ENCODE measurements at places on chromosomes 1 and 21.

DNA sequence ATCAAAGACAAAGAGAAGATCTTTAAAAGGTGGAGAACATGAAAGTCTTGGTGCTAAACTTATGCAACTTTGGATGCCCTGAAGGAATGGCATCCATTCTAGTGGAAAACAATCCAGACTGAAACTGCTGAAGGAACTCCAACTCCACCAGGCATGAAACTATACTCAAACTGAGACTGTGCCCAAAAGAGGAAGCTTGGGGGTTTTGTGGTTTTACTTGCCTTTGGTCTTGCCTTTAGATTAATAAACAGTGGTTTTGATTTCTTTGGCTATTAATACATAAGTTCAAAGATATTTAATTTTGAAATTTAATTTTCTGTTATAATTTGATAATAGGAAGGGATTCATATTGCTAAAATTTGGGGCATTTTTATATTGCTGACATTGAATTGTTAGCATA is 17.4 kb upstream of the SLC30A10 start:
- DNase-seq, result no peak

DNA sequence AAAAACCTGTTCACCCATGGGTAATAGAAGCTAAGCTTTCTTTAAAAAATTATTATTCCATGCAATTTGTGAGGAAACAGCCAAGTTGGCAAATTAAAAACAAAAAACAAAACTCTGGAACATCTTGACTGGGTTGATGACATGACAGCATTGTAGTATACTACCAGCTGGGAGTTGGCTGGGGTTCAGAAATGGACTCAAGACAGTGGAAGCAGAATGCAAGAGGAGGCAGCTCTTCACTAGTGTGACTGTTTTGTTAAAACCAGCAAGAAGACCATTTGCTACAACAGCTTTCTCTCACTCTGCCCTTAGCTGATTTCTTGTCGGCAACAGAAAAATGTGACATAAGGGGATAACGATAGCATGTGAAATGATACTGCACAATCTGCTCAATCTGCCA is 1298.9 kb upstream of the ADGRL4 start:
- no peak for DNase-seq

- no peak for DNase-seq
Measured at GRCh38 chr1:30133414-30134055, 589.9 kb downstream of the MATN1 start.

DNA sequence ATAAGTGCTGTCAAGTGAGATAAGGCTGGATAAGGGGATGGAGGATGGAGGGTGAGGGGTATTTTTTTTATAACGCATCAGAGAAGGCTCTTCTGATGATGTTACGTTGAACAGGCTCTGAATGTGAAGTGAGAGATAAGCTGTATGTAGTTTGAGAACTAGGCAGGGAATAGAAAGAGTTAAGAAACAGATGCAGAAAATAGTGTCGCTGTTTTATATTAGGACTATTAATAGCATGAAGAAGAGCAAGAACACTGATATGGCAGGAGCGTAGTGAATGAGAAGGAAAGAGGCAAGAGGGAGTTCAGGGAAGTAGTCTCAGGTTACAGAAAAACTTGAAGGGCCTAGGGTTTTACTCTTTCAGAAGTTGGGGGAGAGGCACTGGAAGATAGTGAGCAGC is 59.8 kb downstream of the GPR88 start:
- DNase-seq, result no peak

DNA sequence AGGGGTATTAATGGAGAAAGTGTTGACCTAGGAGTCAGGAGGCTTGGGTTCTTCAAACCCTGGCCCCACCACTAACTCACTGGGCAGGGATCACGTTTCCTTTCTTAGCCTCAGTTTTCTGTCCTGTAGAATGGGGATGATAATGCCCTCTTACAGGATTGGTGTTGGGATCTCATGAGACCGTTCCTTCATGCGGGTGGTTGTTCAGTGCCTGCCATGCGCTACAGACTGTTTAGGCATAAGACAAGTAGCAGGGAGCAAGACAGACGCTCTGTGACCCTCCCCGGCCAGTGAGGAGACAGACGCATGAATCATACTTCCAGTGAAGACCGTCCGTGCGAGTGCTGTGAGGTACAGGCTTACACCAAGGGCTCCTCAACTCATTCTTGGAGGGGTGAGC is 81.7 kb downstream of the MAN1C1 start:
- no peak for DNase-seq

DNA sequence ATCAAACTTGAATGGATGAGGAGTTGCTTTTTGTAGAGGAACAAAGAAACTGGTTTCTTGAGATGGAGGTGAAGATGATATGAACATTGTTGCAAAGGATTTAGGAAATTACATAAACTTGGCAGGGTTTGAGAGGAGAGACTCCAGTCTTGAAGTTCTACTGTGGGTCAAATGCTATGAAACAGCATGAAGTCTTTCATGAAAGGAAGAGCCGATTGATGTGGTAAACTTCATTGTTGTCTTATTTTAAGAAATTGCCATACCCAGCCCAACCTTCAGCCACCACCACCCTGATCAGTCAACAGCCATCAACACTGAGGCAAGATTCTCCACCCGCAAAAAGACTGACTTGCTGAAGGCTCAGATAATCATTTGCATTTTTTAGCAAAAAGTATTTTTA is 52.2 kb downstream of the SIPA1L2 start:
- DNase-seq, result no peak

DNA sequence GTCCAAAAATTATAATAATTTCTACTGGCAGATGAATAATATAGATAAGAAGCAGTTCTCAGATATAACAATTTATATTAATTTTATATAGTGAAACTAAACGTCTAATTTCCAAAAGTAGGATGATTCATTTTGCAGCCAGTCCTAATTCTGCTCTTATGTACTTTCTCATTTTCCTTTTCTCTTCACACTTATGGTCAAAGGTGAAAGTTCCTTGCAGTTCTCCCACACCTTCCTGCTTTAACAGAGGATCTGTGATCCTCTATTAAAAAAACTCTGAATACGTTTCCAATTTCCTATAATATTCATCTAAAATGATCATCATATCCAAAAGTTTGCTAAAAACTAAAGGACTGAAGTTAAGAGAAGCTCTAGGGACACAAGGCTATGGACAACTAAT is 78.5 kb downstream of the KIFAP3 start:
- no peak for DNase-seq

GRCh38 chr1:10745886-10746455 is 50.5 kb downstream of the CASZ1 start:
- peak; percentile 21 for DNase-seq

DNA sequence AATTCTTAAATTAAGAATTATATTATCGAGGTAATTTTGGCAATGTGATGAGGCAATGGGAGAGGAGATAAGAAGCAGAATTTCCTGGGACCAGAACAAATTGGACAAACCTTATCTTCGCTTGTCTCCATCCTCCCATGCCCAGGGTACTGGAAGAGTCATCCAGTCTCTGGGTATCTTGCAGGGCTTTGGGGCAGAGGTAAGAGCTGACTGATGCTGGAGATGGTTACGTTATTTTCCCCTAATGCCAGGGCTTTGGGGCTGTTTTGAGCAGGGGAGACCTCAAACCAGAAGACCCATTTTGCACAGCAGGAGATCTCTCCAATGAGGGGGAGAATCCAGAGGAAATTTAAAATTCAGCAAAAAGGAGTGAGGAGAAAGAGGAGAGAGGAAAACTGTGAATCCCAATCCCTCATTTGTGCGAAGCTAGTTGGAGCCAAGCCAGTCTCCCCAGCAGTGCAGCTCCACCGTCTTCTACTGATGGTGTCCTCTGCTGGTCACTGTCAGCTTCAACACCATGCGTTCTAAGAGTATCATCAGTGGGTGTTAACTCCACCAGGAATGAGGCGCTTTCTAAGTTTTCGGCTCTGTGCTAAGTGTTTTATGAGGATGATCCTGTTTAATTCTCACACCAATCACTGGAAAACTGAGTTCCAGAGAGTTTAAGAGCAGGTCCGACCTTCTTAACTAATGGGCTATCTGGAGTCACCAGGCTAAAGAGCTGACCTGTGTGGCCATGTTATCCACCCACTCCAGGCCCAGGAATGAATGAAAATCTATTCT is 86.8 kb upstream of the CD34 start:
- DNase-seq, result peak; percentile 51

- no peak for DNase-seq
Measured at GRCh38 chr21:27589781-27590180, 622.9 kb upstream of the ADAMTS5 start.

GRCh38 chr1:179105393-179105792 is 23.5 kb downstream of the TOR3A start:
- DNase-seq, result no peak

GRCh38 chr1:31617218-31617915 is at the start of gene HCRTR1:
Gene HCRTR1, plus strand, starts transcription at chr1:31617689. Its CDS starts 1,504 bp downstream, at chr1:31619193.
- DNase-seq, result no peak

- no peak for DNase-seq
Measured at GRCh38 chr1:59136541-59137275, 160.2 kb upstream of the FGGY start.

GRCh38 chr1:66450847-66451246 is 83.1 kb upstream of the SGIP1 start:
- DNase-seq, result no peak

GRCh38 chr1:98388441-98388840 is 273.1 kb upstream of the SNX7 start:
- no peak for DNase-seq

- no peak for DNase-seq
Measured at GRCh38 chr1:3402258-3403010, 52.0 kb upstream of the ARHGEF16 start.

DNA sequence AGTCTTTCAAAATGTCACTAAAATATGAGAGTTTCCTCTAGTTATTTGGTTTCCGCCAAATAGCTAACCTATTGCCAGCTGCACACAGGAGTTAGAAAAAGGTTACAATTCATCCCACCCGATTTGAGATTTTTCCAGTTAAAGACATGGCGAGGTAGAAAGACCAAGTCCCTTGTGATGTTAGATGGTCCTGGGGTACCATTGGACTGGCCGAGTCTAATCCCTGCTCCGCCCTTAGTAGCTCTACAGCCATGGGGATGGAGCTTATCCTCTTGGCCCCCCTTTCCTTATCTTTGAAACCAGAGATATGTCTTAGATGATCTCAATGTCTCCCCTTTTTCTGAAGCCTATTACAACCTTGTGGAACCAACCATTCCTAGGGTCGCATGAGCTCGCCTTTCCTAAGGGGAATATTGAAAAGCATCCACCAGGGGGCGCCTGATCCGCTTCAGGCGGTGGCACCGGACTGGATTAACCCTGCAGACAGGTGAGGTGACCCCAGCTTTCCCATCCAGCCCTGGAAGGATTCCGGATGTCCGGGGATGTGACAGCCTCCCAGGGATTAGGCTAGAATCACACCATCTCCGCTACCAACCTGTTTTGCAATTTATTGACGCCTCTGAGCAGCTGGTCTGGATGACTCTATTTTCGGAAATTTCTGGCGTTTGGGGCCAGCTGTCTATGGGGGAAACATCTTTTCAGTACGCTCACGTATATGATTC is 68.3 kb upstream of the SIM2 start:
- peak; percentile 64 for DNase-seq

DNA sequence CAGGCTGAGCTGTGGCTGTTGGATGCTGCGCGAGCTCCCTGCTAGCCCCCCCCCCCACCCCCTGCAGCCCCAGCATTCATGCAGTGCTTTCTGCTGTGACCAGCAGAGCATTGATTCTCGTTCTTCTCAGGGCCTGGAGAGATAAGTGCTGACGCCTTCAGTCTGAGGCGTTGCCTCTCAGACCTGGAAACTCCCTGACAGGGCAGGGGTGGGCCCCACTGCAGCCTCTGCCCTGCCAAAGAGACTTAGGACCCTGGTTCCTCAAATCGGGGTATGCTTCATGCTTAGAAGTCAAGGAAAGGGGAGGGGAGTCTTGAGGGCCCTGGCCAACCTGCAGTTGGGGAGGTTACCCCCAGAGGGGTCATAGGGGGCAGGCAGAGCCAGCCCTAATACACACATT is 38.5 kb downstream of the PTPRF start:
- DNase-seq, result no peak

- DNase-seq, result no peak
Measured at GRCh38 chr1:219626865-219627264, 14.0 kb upstream of the ZC3H11B start.

DNA sequence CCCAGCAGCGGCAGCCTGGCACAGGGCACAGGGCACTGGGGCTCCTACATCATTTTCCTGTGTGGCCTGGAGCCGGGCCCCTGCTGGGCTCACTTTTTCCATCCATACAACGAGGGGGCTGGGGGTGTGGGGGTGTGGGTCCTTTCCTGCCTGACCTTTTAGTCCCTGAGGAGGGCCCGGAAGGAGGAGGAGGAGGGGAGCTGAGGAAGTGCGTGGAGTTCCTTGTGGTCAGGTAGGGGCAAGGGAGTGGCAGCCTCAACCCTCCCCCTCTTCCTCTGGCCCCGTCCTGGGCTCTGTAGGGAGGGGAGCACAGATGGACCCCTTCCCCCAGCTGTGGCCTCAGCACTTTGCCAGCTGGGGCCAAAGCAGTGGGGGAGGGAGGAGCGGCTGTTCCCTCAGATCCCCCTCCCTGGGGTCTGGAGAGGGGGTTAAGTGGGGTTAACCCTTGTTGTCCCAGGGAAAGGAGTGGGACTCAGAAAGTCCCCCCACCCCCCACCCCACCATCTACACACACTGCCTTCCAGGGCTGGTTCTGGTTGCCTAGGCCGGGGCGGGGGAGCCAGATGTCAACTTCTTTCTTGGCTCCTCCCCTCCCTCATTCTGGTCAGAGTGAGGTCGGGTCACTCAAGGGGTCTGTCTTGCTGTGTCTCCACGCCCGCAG is 5.7 kb downstream of the NTRK1 start:
- no peak for DNase-seq

DNA sequence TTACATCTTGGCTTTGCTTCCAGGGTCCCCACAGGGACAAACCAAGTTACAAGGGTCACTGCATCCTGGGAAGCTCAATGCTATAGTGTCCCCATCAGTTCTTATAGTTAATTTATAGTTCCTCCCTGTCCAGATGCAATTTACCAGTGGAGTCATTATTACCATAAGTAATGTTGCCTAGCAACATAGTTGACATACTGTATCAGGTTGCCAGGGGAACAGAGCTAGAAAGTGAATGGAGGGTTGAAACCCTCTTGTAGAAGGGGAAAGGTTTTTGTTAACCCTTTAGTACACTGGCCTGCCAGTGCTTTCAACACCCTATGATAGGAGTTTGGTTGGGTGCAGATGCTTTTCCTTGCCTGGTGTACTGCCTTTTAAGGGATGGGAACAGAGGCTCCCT is 34.3 kb upstream of the TTC4 start:
- peak; percentile 72 for DNase-seq

DNA sequence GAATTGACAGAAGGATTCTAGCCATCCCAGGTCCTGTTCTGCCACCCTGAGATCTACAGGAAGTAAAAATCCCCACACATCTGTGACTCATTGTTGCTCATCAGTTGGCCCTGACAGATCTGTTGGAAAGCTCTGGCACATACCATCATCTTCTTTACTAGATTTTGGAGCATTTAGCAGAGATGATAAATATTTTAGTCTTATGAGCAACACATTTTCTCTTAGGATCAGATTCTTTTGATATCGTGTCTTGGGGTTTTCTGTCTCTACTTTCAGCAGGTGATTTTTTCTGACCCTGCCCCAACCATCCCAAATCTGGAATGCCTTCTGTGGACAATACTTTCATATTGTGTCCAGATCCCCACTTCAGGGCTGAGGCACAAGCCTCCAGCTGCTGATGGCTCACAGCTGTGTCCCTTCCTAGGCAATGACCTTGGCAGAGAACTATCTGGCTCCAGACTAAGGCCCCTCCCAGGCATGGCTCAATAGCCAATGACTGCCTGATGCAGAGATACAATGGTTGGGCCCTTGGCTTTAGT is 102.8 kb downstream of the GDAP2 start:
- no peak for DNase-seq
